ENCODE measurements at places on chromosomes 11 and 22. TPM values are rescaled to one million over a fixed set of nuclear protein-coding genes. Genes with fewer than 3 reads are reported as not detected.

The PATL1 gene
- 50.8 TPM for total RNA-seq

The OR52I1 gene
- not detected for total RNA-seq

The DEUP1 gene
- not detected for total RNA-seq

The APLNR gene
- not detected for total RNA-seq

The FOLR2 gene
- not detected for total RNA-seq

The DGAT2 gene
- 1.7 TPM for total RNA-seq

The SLC22A6 gene
- not detected for total RNA-seq

The RASSF10 gene
- total RNA-seq = 3.4 TPM

The KRTAP5-8 gene
- total RNA-seq = not detected

The BBS1 gene
- 7.7 TPM for total RNA-seq

The HORMAD2 gene
- total RNA-seq = not detected

The OR2AT4 gene
- total RNA-seq = not detected

The SLC6A5 gene
- total RNA-seq = not detected

The SEC14L3 gene
- not detected for total RNA-seq

The CHRNA10 gene
- total RNA-seq = 1.9 TPM

The TSKU gene
- 98.6 TPM for total RNA-seq

The COA4 gene
- total RNA-seq = 127 TPM

The PNPLA3 gene
- 1.5 TPM for total RNA-seq

The ADAMTS8 gene
- 0.28 TPM for total RNA-seq

The RIMBP3C gene
- total RNA-seq = 0.13 TPM

Data from A549 treated with ZK216348 at 1 μM for 4 hours (cell line).